ENCODE measurements at places on chromosomes 11 and 22. TPM values are rescaled to one million over a fixed set of nuclear protein-coding genes. Genes with fewer than 3 reads are reported as not detected.

DNA sequence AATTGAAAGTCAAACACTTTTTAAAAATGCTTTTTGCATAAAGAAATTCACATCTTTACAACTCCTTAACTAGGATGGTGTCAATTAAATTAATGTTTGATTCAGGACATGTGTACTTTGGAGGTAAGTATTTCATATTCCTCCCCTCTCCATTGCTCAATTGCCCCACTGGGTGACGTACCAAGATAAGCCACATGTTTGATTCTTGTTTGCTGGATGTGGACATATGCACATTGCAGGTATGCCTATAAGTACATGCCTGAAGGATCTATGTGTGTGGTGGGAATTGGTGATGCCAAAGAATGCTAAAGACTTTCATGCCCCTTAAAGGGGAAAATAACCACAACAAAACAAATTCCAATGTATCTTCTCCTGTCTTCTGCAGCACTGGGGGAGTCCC lies 5.8 kb downstream of the CD44 start:
- no peak for DNase-seq

Gene KRTAP5-9
- not detected for total RNA-seq

DNA sequence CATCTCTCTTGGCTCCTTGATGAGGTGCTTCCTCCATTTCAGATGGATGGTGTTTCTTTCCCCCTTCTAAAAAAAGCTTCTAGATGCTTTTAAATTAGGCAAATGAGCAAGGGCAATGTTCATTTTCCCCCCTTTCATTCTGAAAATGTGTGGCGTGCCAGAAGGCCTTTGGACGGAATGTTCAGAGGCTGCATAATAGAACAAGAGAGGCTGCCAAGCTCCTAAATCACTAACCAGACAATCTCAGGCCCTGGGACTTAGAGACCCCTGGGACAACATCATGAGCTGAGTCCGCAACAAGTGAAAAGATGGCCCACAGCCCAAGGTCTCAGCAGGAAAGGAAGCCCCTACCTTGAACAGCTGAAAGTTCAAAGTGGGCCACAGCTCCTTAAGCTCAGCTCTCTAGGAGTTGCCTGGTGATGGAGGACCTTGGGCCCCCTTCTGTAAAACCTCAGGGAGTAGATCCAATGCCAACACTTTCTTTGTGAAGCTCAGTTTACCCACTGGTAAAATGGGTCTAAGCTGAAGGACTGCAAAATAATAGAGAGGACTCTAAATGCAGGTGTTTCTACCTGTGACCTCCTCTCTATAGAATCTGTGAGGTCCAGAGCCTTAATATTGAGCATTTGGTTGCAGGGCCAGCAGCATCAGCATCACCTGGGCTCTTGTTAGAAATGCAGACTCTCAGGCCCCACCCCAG lies 144.0 kb downstream of the FBXO7 start:
- DNase-seq, result no peak

- no peak for DNase-seq
Observed at GRCh38 chr22:48710410-48710809, 1117.3 kb downstream of the BRD1 start.

DNA sequence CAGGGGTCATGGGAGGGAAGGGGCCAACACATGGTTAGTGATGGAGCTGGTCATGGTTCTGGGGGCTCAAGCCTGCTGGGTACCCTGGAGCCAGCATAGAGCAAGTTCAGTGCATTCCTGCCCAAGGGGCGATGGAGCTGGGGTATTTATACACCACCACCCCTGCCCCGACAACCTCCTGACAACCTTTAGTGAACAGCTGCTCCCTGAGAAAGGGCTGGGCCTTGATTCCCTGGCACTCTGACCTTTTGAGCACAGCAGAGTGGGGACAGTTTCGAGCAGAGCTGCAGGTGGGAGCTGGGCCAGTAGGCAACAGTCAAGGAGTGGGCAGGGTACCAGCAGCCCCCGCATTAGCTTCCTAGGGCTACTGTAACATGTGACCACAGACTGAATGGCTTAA lies 6.0 kb downstream of the PARVG start:
- no peak for DNase-seq

DNA sequence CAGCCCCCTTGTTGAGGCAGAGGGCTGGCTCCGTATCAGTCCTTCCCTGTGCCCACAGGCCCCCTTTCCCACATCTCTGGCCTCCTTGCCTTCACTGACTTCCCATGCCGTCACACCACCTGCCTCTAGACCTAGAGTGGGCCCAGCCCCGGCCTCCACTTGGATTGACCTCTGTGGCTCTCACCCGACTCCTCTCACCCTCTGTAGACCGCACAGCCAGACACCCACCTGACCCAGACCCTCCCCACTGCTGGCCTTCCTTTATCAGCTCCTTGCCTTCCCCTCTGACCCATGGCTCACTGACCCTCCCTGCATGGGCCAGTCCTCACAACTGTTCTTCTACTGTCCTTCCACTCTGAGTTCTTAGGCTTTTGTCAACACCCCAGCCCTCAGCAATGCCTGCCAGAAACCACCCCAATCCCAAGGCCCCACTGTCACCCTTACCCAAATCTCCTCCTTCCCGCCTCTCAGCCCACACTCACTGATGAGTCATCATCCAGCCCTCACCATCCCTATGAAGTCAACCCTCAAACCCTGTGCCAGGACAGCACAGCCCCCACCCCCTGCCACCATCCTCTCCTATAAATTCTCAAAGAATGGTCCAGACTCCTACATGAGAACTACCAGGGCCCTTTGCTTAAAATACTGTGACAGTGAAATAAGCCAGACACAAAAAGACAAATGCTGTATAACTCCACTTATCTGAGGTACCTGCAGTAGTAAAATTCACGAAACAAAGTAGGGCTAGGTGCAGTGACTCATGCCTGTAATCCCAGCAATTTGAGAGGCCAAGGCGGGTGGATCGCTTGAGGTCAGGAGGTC lies 53.4 kb downstream of the SCGB1A1 start:
- DNase-seq, result no peak

- no peak for DNase-seq
Observed at GRCh38 chr11:733072-733471, 14.2 kb upstream of the TALDO1 start.

Gene INSC
- total RNA-seq, result 0.56 TPM

DNA sequence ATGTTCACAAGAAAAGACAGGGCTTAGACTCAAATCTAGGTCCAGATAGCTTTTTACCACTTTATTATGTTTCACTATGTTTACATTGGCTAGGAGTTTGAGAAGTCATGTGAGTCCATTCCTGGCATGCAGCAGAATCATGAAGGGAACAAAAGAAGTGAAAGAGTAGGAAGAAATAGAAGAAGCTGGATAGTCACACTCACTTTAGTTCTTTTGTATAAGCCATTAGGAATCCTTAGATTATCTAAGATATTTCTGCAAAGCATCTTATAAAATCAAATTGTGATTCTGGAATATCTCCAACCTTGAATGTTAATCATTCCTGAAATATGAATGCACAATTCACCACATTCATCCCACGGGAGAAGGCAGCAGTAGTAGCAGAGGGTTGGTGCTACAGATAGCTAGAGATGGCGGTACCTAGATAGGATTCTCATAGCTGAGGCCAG lies 31.9 kb downstream of the MAML2 start:
- no peak for DNase-seq

DNA sequence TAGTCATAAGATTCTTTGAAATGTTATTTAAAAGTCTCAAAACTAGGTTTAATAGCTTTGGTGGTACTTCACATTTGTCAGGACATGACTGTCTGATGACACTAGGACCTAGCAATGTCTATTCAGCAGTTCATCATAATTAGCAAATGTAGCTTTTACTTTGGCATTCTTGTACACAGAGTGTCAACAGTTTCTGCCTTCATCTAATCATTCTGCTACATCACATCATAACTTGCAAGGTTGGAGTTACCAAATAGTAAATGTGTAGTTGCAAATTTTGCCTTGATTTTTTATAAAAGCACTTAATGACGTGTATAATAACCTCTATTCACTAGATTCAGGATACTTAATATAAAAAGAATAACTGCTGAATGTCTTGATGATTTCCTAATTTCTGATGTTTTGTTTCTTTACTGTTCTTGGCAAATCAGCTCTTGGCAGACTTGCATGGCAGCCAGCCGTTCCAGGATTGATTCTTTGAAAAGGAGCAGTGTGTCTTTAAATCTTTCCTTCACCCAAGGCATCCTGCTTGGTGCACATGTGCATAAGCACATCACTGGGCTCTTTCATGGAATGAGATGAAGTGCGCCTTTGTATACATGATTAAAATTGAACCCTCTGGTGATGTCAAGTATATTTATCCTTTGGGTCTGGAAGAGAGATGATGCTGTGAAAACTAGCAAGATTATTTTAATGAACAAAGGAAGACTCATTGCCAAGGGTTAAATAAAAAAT lies 12.2 kb downstream of the FBXO7 start:
- DNase-seq, result no peak

Gene OR2D2
- 0.27 TPM for total RNA-seq
